ENCODE measurements at places on chromosomes 7 and 10.

- no peak for DNase-seq
Observed at GRCh38 chr7:88576720-88577119, 182.8 kb upstream of the ZNF804B start.

DNA sequence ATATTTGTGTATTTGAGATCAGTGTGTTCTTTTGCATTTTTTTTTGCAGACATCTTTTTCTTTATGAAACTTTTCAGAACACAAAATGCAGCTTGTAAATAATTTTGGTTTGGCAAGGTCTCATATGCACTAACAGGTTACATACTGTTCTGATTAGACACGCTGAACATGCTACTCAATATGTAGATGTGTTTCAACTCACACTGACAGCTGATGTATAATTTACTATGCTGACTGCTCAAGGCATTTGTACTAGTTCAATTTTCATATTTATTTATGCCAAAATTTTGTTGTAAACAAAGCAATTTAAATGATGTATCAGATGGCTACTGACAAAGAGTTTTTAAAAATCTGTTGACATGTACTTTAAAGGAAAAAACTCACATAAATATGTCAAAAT lies 123.8 kb downstream of the TFEC start:
- no peak for DNase-seq

GRCh38 chr7:93890464-93891068 lies at the start of gene TFPI2:
TSS of gene TFPI2 (minus strand) at chr7:93890753. CDS start at chr7:93890678, 75 bp downstream.
- no peak for DNase-seq

DNA sequence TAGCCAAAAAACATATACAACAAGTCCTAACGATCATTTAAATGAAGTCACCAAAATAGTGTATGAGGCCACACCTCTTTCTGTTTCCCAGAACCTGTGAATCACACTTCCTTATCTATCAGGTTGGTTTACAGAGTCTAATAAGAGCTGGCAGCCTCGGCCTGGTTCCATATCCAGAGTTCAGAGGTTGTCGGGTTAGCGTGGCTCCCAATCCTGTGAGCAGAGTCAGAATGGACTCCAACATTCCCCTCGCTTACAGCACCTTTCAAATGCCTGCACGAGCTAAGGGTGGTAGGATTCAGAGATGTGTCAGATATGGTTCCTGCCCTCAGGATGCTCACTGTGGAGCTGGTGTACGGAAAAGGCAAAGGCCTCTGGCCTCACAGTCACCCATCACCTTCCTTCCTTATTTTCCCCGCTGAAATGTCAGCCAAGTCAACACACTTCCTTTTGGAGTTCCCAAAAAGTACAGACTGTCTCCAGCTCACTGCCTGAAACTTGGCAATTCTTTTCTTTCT lies 6.0 kb downstream of the IL15RA start:
- DNase-seq = no peak

GRCh38 chr7:108528183-108528712 lies 2.3 kb upstream of the PNPLA8 start:
- no peak for DNase-seq

- no peak for DNase-seq
Observed at GRCh38 chr10:131517781-131518180, 206.3 kb upstream of the TCERG1L start.

GRCh38 chr10:43055217-43055616 lies 21.7 kb upstream of the RET start:
- DNase-seq = no peak

GRCh38 chr7:30403477-30403876 lies 75.1 kb downstream of the NOD1 start:
- no peak for DNase-seq

- no peak for DNase-seq
Observed at GRCh38 chr7:37674531-37674930, 9.0 kb upstream of the GPR141 start.

- DNase-seq = no peak
Observed at GRCh38 chr7:1676550-1677078, 6.5 kb downstream of the ELFN1 start.

GRCh38 chr7:108263425-108263824 lies 133.3 kb upstream of the LAMB4 start:
- no peak for DNase-seq

- DNase-seq = no peak
Observed at GRCh38 chr10:110311357-110311949, 6.7 kb upstream of the SMNDC1 start.

DNA sequence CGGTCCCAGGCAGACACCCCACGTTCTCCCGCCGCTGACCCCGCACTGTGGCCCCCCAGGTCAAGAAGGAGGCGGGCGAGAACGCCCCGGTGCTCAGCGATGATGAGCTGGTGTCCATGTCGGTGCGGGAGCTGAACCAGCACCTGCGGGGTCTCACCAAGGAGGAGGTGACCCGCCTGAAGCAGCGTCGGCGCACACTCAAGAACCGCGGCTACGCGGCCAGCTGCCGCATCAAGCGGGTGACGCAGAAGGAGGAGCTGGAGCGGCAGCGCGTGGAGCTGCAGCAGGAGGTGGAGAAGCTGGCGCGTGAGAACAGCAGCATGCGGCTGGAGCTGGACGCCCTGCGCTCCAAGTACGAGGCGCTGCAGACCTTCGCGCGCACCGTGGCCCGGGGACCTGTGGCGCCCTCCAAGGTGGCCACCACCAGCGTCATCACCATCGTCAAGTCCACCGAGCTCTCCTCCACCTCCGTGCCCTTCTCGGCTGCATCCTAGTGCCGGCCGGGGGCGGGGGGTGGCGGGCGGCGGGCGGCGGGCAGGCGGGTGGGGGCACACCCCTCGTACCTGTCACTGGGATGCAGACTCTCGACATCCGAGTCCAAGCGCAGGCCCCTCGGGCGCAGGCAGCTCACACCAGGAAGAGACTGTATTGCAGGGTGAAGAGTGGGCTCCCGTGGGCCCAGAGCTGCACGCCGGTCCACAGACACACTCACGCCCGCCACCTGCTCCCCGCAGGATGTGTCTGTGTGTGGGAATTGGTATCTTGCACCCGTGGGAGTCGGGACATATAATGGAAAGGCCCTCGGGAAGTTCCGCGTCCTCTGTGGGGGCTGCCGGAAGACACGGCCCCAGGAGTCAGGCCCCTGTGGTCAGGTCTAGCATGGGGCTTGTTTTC lies 9.6 kb downstream of the MAFK start:
- DNase-seq = no peak

DNA sequence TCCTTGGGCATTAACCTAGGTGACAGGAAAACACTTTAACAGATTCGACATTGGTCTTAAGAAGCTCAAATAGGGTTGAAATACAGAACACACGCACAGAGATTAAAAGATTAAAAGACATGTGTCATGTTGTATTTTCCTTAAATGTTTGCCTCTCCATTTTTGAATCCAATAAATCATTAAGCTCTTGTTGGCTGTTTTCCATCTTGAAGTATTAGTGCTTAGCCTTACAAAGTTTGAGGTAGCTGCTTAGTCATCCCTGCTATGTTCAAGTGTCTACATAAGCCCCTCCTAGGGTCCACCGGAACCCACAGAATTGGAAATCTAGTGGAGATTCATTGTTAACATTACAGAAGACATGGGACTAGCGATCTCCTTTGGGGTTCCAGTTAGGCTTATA lies 12.7 kb upstream of the GJD4 start:
- no peak for DNase-seq

DNA sequence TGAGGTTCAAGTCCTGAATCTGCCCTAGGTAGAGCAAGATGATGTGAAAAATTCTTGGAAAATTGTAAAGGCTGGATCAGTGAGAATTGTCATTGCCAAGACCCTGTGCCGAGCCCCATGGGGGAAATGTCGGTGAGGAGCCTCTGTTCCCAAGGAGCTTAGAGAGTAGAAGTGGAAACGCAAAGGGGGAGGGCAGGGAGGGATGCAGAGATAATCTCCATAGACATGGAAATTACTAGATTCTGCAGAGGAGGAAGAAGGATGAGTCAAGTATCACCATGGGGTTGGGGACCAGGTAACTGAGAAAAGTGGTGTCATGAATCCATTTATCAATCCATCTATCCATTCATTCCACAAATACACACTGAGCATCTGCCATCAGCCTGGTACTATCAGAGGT lies 26.0 kb downstream of the DUSP5 start:
- DNase-seq = no peak

GRCh38 chr10:50636618-50637579 lies 13.1 kb upstream of the SGMS1 start:
- no peak for DNase-seq

DNA sequence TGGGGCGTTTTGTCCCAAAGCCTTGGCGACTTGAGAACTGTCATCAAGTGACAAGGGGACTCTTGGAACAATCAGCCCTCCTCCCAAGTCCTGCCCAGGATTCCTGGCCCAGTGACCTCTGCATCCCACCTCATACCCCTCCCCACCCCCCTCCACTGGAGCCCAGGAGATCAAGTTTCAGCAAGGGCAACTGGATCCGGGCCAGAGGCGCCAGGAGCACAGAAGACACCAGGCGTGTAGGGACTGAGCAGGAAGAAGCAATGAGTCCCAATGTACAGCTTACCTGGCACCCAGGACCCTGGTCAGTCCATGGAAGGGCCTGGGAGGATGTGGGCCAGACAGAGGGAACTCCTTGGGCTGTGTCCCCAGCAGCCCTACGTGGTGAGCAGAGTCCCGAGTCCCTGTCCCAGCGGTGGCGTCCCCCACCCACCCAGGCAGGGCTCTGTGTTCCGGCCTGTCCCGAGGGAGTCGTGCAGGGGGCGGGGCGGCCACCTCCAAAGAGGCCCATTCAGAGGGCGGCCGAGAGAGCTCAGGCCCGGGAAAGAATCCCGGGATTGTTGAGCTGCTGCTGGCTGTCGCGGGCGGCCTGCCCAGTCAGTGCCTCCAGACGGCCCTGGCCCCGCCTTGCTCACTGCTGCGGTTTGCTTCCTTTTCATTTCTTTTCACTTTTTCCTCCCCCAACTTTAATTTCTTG lies 254.1 kb downstream of the TNS3 start:
- DNase-seq = no peak

GRCh38 chr7:77205706-77206105 lies 6.1 kb upstream of the FGL2 start:
- DNase-seq = no peak

DNA sequence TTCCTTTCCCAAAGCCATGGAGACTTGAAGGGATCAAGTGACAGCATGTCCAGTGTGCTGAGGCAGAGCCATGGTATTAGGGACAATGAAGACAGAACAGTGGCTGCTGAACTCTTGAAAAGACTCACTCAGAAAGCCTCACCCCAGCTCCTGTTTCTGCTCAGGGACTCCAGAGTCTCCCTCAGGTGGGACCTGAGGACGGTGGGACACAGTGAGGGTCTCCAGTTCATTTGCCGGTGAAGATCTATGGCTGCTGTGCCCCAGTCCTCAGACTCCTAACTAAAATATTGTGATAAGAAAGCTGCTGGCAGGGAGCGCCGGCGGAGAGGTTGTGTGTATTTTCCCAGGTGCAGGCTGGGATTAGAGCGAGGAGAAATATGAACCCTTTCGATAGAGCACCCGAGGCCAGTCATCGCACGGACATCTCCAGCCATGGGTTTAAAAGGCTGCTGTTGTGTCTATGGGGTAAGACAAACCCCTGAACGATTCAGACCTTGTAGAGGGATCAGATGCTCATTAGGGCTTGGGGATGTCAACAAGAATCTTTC lies 57.2 kb downstream of the C7orf25 start:
- DNase-seq = no peak

- DNase-seq = no peak
Observed at GRCh38 chr7:8724080-8724718, 290.8 kb downstream of the NXPH1 start.

GRCh38 chr7:155377071-155377837 lies 79.6 kb downstream of the INSIG1 start:
- DNase-seq = no peak

GRCh38 chr10:6487920-6488319 lies 92.2 kb downstream of the PRKCQ start:
- DNase-seq = no peak

GRCh38 chr7:35617041-35617440 lies 77.9 kb downstream of the HERPUD2 start:
- no peak for DNase-seq

DNA sequence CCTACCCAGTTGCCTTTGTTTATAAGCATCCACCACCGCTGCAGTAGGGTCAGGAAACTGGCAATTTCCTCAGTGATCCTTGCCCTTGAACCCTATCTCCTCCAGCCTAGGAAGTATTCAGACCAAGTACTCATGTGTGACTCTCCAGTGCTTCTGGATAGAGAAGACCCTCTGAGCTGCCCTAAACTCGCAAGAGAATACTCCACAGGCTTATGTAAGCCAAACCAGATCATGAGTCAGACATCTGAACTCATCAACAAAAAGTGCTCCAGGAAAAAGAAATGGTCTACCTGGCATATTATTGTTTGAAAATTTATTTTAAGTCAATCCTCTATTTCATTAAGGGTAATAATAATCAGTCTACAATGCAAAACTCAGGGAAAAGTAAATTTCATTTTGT lies 101.3 kb downstream of the KAT6B start:
- DNase-seq = no peak

DNA sequence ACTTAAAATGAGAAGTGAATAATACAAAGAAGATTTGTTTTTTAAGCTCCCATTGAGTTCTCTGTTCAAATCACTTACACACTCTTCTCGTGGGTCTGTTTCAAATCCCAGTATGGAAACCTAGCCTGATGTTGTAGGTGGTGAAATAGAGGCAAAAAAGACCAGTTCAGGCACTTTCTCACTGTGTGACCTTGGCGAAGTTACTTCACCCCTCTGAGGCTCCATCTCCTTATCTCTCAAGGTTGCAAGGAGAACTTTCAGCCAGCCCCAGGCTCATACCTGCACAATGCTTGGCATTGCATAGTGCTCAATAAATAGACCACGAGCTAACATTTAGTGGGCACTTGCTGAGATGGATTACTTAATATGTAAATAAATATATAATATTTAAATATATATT lies 90.1 kb downstream of the PRLHR start:
- no peak for DNase-seq

DNA sequence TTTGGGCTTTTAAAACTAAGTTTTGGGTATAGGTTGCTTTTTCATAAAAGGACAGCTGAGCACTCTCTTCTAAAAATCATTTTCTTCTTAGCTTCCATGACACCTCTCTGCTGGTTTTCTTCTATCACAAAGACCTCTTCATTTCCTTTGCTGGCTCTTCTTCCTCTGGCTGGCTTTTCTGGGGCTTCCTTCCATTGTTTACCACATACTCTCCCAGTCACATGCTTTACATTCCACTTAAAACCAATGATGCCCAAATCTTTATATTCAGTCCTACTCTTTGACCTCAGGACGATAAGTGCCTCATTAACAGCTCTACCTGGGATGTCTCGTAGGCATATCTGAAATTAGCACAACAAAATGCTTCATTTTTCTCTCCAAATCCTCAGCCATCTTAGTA lies 26.8 kb downstream of the FAM133B start:
- no peak for DNase-seq

GRCh38 chr7:5302577-5302976 lies 19.8 kb downstream of the SLC29A4 start:
- no peak for DNase-seq

DNA sequence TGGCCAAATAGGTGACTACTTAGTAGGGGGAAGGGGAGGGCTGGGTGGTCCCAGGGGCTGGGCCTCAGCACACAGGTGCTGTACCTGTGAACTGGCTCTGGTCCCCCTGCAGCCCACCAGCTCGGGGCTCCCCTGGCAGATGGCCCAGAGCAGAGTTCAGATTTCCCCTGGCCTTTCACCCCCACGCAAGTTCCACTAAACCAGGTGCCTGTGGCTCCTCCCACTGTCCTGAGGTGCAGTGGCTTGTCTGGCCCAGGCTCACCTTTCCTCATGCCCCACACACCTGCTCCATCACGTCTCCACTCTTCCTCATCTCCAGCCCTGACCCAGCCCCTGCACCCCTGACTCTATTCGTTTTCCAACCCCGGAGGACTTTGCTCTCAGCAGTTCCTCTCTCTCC lies 47.3 kb upstream of the OPALIN start:
- DNase-seq = no peak

GRCh38 chr10:76557366-76557765 lies 1080.2 kb downstream of the KCNMA1 start:
- no peak for DNase-seq

GRCh38 chr7:130150587-130150986 lies 54.6 kb downstream of the TMEM209 start:
- DNase-seq = no peak
